ENCODE measurements at places on chromosomes 16 and 17. TPM values are rescaled to one million over a fixed set of nuclear protein-coding genes. Genes with fewer than 3 reads are reported as not detected.
A peak's percentile ranks its signal among the peaks of the same experiment; 100 is the strongest.

SLC12A3 gene
- total RNA-seq, result not detected

SCGB1C2 gene
- total RNA-seq, result not detected

CSH1 gene
- total RNA-seq, result not detected

CES2 gene
- 15.9 TPM for total RNA-seq

METTL23 gene
- 41.0 TPM for total RNA-seq

- peak; percentile 42 for DNase-seq
These were observed 76.2 kb downstream of the SPECC1 start for GRCh38 chr17:20085283-20085845.

AOC3 gene
- total RNA-seq, result not detected

TEKT5 gene
- total RNA-seq, result 1.4 TPM

GRCh38 chr16:57846078-57846697 lies 43.9 kb upstream of the KIFC3 start:
- no peak for DNase-seq

Data from M059J (cell line).